Erythroblast (primary cell): ENCODE measurements at places on chromosomes 11 and 22.

GRCh38 chr22:29041408-29041807, 20.2 kb downstream of the C22orf31 start:
- DNase-seq = no peak

DNA sequence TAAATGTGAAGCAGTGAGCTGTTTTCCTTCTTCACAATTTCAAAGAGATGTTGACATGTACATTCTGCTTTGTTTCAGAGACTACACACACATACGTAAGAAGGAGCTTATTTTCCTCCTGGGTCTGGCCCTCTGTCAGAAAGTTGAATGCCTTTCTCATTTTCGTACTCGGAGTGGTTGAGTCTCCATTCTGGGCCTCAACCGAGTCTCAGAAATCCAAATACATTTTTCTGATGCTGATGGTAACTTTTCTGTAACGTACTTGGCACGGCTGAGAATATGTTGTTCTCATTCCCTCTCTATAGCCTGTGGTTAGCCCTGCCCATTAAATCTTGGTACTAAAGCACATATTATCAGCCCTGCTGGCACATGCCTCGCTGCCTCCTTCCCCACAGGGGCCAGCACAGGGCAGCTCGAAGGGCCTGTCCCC, 25.3 kb downstream of the PARVA start:
- DNase-seq = no peak

DNA sequence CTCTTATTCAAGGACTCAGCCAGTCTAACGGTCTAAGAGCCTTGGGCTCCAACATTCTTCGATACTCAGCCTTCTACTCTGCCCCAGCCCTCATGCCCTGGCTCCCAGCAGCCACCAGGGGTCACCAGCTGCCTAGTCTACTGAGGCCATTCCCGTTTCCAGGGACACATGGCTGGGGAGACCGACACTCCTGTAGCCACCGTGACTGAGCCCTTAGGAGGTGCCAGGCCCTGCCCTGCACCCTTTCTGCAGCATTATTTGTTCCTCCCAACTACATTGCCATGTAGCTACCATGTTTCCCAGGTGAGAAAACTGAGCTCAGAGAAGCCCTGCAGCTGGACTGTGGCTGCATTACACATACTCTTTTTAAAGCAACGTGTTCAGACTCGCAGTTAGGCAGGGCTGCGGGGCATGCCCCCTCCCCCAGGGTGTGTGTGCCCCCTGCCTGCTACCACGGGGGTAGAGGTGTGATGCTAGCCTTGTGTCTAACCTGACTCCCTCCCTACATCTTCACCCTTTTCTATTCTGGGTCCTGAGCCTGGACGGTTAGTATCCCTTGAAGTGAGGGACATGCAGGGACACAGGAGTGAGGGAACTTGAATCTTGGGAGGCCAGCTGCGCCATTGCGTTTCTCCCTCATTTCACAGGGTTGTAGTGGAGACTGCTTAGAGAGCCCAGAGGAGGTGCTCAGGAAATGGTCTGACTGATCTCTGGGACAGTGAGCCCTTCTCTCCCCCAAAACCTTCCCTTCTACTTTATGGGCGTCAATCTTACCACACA, 17.5 kb downstream of the ATG16L2 start:
- DNase-seq = peak; percentile 66

- DNase-seq = no peak
Measured at GRCh38 chr11:72425053-72425980, 9.0 kb downstream of the CLPB start.

GRCh38 chr11:109729761-109730160, 307.8 kb downstream of the C11orf87 start:
- no peak for DNase-seq

GRCh38 chr11:74057249-74058151, 48.6 kb upstream of the UCP3 start:
- peak; percentile 11 for DNase-seq
